T-helper 1 cell (primary cell): ENCODE measurements at places on chromosomes 2 and 18.
A peak's percentile ranks its signal among the peaks of the same experiment; 100 is the strongest.

DNA sequence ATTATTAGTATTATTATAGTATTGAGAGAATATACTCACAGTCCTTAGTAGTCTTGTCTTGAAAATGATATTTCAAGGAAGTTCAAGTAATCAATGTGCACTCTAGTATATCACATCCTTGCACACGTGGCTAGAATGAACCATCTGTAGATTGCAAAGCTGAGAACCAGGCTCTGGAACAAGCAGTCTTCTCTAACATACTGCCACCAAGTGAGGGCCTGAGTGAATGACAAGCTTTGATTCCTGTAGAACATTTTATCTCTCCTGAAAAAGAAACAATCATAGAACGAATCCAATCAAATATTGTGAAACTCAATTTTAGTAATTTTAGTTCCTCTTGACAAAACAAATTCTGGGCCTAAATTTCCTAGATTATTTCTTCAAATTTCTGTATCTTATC lies 55.3 kb upstream of the SULT1C3 start:
- DNase-seq, result no peak

- DNase-seq, result peak; percentile 51
Measured at GRCh38 chr18:77132369-77133050, at the start of gene MBP. MBP (minus strand) TSS chr18:77132783; CDS start chr18:77105261, 27,522 bp downstream.

- DNase-seq, result no peak
Measured at GRCh38 chr2:16466133-16466820, 199.4 kb downstream of the CYRIA start.

- no peak for DNase-seq
Measured at GRCh38 chr2:119407430-119408220, 24.0 kb upstream of the TMEM37 start.

- DNase-seq, result no peak
Measured at GRCh38 chr2:184041077-184041476, 557.3 kb upstream of the ZNF804A start.

- no peak for DNase-seq
Measured at GRCh38 chr18:67581178-67581577, 64.7 kb upstream of the DSEL start.

- no peak for DNase-seq
Measured at GRCh38 chr2:127562936-127563335, 27.5 kb downstream of the MYO7B start.

DNA sequence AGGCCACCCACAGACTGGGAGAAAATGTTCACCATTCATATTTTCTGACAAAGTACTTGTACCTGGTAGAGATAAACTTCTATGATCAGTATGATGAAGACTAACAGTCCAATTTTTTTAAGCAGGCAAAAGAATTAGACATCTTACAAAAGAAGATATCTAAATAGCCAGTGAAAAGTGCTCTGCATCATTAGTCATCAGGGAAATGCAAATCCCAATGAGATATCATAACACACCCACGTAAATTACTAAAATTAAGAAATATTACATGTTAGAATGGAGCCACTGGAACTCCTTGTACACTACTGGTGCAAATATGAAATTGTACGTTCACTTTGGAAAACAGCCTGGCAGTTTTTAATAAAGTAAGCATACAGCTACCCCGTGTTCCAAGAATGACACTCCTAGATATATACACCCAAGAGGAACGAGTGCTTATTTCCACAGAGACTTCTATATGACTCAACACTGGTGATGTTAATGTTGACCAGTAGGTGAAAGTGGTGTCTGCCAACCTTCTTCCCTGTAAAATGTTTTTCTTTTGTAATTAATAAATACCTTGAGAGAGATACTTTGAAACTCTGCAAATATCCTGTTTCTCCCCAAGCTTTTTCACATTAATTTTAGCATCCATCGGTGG lies 80.3 kb downstream of the NPAS2 start:
- no peak for DNase-seq

- no peak for DNase-seq
Measured at GRCh38 chr2:53562407-53562806, 205.2 kb upstream of the CHAC2 start.

DNA sequence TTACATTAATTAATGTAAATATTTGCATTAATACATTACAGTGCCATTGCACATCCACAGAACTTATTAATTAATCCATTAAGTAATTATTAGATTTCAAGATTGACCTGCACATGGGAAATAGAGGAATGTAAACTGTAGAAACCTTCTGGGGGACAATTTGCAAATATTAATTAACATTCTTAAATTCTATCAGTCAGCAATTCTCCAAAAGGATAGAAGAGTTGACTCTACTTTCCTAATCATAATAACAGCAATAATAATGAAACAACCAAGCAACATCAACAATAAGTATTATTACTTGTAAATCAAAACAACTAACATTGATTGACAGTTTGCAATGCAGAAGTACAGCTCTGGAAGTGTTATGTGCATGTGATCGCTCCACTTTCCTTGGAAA lies 281.6 kb upstream of the CRIM1 start:
- DNase-seq, result no peak

- no peak for DNase-seq
Measured at GRCh38 chr2:76320716-76321115, 610.0 kb upstream of the GCFC2 start.

GRCh38 chr2:225171350-225171749 lies 129.1 kb upstream of the DOCK10 start:
- no peak for DNase-seq

- peak; percentile 50 for DNase-seq
Measured at GRCh38 chr18:79944126-79944731, 7.2 kb downstream of the SLC66A2 start.

DNA sequence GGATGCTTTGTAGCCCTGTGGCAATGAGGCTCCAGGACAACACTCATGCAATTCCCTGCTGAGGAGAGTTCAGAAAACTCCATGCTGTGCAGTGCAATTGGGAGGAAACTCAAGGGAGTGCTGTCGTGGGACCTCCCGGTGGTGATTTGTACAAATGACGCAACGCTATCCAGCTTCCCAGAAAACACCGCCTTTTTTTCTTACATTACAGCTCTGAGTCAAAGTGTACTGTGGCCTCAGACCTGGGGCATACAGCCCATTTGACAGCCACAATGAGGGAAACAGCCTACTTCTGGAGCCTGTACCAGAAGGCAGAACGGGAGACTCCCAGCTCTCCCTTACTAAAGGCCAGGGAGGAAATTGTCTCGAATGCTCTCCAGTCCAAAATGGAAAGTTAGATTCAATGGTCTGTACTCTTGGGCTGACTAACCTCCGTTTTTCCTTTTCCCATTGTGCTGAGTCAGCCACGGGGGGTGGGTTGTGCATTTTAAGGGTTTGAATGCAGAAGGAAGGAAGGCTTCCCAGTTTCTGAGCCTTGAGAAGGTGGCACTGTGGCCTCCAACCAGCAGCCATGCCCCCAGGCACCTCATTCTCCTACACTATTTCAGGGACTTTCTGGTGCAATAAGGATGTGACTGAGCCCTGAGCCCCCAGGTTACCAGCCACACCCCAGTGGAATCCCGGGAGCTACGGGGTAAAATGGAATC lies 16.4 kb upstream of the CYP1B1 start:
- DNase-seq, result no peak

DNA sequence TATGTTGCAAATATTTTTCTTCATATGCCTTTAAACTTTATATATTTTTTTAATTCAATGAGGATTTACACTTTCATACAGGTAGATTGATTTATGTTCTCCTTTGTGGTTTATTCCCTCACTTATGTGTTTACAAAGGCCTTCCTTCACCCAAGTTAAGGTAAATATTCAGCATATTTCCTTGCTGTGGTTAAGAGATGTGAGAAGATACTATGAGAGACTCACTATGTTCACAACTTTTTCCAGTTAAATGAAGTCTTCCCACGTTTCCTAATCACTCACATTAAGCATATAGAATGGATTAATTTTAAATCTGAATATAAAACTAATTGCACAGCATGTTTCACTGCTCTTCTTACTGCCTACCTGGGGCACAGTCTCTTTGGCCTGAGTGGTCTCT lies 597 bp downstream of the PECR start:
- DNase-seq, result no peak

DNA sequence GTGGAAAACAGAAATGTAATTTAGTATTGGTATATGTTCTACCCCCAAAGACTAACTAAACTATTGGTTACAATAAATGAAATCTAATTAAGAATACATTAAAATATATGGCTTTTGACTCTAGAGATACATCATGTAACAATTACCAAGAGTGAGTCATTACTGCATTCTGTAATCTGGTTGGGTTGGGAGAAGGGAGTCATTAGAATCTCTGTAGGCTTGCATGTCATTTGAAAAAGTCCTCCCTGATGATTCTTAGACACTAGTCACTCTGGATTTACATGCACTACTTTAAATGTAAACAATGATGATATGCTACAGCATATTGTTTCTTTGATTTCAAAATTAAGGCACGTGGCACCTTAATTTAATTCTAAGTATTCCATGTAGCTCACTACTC lies 293.4 kb upstream of the CHST9 start:
- no peak for DNase-seq

GRCh38 chr2:22238967-22239366 lies 1115.2 kb downstream of the TDRD15 start:
- DNase-seq, result no peak

DNA sequence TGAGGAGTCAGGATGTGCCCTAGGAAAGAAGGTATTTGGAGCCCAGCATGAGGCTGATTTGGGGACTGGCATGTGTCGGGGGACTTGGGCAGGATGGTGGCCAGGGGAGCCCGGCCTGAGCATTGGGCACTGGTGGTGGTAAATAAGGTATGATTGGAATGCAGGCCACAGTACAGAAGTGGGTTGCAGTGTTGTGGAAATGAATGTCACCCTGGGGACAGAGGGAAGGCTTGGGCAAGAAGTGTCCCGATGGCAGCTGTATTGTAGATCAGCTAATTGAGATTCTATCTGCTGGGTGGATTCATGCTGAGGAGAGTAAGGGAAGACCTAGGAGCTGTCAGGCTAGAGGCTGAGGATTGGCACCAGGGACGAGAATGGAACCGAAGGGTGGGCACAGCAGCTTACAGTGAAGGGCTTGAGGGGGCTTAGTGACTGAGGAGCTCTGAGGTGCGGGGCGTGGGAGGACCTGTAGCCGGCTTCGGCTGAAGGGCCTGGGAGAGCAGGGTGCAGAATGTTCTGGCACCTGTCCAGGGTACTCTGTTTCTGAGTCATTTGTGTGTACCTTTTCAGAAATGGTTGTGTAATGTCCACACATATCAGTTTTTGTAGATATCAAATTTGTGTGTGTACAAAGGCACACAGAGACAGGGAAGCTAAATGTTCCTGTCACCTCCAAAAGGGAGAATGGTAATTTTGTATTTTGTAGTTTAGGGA lies 170.2 kb downstream of the PRKCE start:
- DNase-seq, result no peak

- DNase-seq, result no peak
Measured at GRCh38 chr2:239295377-239296019, 105.3 kb downstream of the HDAC4 start.

DNA sequence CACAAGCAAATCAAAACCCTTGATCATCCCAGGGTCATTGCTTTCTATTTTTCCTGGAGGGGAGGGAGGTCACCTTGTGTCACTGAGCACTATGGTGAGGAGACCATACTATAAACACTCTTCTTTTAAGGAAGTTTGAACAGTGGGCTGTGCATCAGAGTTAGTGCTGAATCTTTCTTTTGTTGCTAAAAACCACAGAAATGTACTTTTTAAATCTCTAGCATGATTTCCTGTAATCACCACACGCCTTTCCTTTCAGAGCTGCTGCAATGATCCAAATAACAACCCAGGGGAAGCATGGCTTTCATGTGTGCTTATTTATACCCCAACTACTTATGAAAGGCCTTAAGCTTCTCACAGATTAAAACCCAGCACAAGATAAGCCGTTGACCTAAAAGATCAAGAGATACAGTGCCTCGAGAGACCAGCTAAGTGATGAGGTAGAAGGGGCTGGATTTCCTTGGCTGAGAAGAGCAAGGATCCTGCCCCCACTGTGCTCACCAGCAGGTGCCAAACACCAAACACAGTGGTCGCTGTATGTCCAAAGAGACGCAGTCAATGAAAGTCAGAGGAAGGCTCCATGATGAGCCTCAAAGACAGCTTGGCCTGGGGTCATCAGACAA lies 34.7 kb downstream of the TRABD2A start:
- peak; percentile 86 for DNase-seq

DNA sequence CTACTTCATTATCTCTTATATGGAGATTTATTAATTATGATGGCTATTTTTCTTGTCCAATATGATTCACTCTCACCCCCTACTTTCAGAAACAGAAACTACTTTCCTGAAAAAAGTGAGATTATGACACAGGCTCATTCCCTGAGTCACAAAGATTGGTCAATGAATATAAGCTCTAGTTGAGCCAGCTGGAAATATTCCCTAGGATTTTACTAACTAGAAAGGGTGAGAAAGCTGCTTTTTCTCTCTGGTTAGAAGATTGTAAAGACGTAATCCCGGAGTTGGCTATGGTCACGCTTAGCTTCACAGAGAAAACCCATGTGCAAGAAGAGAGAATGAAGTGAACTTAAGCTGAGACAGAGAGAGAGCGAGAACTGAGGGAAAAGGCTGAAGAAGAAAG lies 223.7 kb upstream of the SMAD7 start:
- no peak for DNase-seq

- DNase-seq, result peak; percentile 21
Measured at GRCh38 chr18:9333441-9334328, 888 bp upstream of the TWSG1 start.

GRCh38 chr2:119280680-119281079 lies 57.0 kb downstream of the STEAP3 start:
- no peak for DNase-seq

DNA sequence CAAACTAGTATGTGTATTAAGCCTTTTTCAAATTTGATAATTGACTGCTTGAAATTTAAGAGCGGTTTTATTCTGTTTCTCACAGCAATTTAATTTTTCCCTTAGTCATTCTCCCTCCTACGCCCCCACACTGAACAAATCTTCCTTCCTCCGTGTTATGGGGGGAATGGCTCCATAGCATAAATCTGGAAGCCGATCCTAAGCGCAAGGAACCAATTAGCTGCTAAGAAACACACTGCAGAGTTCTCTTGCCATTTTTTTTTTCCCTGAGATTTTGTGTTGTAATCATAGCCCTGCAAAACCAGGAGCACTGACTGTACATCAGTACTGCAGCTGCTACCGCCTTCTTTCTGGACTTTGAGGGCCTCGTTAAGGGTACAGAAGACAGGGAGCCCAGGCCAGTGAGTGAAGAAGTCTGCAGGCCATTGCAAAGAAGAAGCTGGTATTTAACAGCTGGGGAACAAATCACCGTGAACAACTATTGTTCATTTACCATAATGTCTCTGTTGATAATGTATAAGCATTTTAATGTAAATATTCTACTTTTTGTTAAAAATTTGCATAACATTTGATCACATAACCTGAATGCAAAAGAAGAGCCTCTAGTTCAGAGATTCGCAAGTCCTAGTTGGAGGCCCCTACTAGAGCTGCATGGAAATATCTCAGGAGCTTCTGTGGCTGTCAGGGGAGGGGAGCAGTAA lies 264.0 kb downstream of the LRATD1 start:
- no peak for DNase-seq
